ENCODE measurements at places on chromosomes 11 and 22. TPM values are rescaled to one million over a fixed set of nuclear protein-coding genes. Genes with fewer than 3 reads are reported as not detected.

GRCh38 chr11:32109592-32109991 lies 18.7 kb downstream of the RCN1 start:
- DNase-seq: no peak

DNA sequence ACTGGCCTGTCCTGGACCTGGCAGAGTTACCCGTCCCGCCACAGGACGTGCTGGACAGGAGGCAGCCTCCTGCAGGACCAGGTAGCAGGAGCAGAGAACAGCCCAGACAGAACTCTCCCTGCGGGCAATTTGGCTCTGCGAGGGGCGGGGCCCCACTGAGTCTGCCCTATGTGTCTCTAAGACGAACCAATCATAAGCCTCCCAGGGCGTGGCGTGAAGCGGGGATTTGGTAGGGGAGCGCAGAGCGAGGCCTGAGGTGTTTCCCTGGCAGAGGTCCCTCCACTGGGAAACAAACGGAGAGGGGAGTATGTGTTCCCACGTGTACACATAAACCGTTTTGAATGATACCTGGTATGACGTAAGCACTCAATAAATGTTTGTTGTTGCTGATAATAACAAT lies 7.4 kb downstream of the CD82 start:
- no peak for DNase-seq

- DNase-seq: peak; percentile 26
These were observed 205.9 kb downstream of the ST3GAL4 start for GRCh38 chr11:126561327-126561893.

DNA sequence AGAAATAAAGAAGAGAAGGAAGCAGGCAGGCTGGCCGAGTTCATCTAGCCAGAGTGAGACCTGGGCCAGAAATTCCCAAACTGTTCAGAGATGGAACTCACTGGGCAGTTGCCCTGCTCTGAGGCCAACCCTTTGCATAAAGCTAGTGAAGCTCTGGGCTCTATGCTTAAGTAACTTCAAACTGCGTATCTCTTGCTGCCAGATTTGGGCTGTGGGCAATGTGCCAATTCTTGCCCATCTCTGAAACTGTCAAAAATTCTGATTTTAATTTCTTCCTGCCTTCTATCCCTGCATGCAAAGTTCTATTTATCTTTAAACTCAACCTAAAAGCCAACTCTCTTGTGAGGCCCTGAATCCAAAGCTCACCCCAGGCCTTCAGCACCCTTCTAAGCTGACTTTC lies 36.2 kb upstream of the HEPHL1 start:
- DNase-seq: no peak

DNA sequence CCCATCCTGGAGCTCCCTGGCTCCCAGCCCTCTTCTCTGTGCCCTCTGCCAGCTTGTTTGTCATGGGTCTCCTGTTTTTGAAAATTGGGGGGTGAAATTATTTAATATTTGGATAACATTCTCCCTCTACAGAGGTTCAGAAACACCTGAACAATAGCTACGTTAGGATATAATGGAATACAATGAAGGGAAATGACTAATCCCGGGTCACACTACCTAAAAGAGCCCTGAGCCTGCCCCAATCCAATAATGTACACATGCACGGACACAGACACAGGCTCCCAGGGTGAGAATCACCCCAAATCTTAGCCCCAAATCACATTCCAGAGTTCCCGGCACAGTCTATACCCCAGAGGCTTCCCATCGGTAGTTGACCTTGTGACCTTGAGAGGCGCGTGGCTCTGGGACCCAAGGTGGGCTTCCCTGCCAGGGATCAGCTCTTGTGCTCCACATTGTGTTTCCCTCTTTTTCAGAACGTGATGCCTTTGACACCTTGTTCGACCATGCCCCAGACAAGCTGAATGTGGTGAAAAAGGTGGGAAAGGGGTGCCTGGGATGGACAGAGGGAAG lies 135.5 kb downstream of the PARVA start:
- DNase-seq: no peak

- no peak for DNase-seq
These were observed 39.0 kb downstream of the WT1 start for GRCh38 chr11:32396331-32396730.

DNA sequence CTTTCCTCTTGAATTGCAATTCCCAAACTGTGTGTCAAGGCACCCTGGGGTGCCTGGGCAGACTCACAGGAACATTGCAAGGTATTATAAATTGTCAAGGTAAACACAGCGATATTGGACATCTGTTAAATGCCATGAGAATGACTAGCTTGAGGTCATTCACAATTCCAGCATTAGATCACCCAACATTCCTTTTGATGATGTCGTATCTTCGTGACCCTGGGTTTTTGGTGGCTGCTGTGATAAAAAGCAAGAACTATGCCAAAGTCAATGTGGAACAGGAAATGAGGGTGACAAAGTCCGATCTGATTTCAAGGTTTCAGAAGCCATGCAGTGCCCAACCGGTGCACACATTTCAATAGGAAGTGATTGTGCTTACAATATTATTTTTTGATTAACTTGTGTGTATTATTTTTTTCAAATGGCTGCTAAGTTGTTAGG lies 458.4 kb downstream of the MIAT start:
- no peak for DNase-seq

GRCh38 chr22:41775976-41776375 lies 24.5 kb upstream of the CCDC134 start:
- DNase-seq: no peak

DNA sequence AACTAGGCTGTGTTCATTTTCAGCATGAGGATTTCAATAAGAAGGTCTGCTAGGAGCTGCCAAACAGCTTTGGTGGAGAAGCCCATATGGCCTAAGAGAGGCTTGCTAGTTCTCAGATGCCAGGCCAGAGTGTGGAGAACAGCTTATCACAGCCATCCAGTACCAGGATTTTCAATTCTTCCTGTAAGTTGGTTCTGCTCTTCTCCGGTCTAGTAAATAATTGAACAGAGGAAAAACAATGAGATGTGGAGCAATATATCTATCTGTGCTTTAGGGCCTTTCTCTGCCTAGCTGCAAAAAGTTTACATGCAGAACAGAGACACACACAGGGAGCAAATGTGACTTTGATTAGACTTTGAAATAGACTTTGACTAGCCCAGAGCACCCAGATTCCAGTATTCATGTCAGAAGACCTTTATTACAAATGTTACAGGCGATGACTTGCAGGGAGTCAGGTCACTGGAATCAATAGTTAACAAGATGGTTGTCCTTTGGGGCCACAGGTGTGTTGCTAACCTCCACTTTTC lies 19.8 kb upstream of the PPP2R1B start:
- DNase-seq: no peak

DNA sequence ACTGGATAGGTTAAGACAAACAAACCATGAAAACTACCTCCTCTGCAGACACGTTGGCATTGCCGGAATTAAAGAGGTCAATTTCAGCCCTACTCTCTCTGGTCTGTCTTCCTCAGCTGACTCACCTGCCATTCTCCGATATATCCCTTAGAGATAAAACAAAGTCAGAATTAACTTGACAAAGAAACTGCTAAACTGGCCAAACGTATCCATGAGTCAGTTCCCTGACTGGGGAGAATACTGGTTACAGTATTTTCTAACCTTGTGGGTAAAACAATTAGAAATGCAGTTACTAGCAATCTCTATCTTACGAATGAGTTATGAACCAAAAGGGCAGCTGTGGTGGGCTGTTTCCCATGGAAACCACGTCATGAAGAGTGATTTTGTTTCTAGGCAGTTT lies 96.2 kb downstream of the RDX start:
- DNase-seq: no peak

DNA sequence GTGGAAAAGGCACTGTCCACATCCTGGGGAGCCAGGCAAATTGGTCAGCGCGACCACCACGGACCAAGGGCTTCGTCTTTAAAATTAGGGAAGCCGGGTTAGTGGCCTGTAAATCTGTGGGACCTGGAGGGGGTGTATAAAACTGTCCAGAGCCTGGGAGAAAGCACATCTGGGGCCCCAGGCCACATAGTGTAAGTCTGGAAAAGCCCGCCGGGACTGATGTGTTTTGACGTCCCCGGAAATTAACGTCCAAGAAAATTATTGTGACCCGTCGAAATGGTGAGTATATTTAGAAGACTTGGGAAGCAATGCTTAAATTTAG lies 4.2 kb upstream of the IGF2 start:
- no peak for DNase-seq

GRCh38 chr11:70883973-70884623 lies 368.3 kb downstream of the SHANK2 start:
- peak; percentile 49 for DNase-seq

DNA sequence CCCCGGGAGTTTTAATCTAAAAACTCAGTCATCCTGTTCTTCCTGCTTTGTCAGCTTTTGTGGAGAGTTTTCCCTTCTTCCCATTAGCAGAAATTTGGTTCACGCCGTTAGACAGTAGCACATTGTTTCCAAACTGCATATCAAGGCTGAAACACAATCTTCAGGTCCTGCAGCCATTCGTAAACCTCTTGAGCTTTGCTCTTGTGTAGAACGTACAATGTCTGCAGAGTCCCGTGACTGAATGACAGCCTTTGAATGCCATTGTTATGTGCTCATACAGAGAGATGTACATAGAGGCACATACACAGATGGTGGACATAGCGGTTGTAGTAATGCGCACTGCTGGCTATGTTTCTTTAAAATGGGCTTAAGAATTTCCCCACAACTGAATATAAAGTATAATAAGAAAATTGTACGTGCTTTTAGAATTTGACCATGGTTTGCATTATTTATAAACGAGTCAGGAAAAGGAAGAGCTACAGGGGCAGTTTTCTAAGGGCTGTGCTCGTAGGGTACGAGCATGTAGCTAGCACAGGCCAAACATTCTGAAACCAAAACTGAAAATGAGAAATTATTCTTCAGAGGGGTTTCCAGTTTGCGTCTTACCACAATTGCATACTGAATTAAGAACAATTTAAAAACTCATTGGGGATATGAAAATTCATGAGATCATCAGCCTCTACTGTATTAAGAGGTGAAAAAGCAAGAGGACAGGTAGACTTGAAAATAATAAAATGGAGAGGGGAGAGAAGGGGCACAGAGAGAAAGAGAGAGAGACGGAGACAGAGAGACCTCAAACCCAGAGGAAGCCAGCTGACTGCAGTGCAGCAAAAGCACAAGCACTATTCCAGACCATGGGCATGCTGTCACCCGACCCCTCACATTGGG lies 310.1 kb downstream of the CADM1 start:
- no peak for DNase-seq

DNA sequence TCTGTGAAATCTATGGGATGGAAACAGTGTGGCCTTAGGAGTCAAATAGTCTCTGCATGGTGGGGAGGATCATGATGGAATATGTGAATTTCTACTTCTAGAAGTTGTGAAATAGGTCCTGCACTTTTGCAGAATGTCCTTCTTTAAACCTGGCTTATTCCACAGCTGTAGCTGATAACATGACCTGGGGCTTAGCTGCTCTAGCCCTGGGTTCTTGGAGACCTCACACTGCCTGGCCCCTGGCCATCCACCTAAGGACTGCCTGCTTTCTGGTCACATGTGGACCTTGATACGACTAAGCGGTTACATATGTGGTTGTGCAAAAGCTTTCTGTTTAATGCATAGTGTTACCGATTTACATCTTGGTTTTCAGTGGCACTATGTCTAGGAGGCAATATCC lies 88.2 kb downstream of the SWAP70 start:
- DNase-seq: no peak

- DNase-seq: no peak
These were observed 89.7 kb downstream of the RELT start for GRCh38 chr11:73465871-73466270.

GRCh38 chr11:35662649-35663407 lies at the start of gene TRIM44:
Gene TRIM44 (plus strand): TSS chr11:35662775. CDS start chr11:35663112, 337 bp downstream.
- DNase-seq: peak; percentile 23

DNA sequence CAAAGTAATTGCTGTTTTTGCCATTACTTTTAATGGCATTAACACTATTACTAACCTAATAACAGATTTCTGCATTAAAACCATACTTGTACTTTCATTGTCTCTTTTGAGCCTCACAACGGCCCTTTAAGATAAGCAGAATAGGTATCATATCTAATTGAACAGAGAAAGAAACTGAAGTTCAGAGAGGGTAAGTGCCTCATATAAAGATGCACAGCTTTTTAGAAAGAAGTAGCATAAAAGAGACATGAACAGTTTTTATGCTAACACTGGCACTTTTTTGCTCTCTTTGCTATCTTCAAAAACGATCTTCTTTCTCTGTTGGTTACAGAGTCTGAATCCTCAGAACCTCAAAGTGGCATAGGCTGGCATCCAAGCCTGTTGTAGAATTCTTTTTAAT lies 102.9 kb upstream of the OR5AK2 start:
- DNase-seq: no peak

Gene CD3D
- total RNA-seq: not detected

Gene OR51E2
- 0.20 TPM for total RNA-seq

Gene LMO1
- total RNA-seq: not detected

Gene OR51L1
- not detected for total RNA-seq

Gene HEPACAM
- total RNA-seq: 14.4 TPM

Gene FERMT3
- total RNA-seq: 29.0 TPM

Gene STK33
- 4.1 TPM for total RNA-seq

All from tibial nerve (tissue), 4 donors.